NCI-H460 (cell line): ENCODE measurements at places on chromosomes 5 and 9. TPM values are rescaled to one million over a fixed set of nuclear protein-coding genes. Genes with fewer than 3 reads are reported as not detected.

SETD9 gene
- 8.9 and 9.9 TPM in 2 replicates for total RNA-seq

GRCh38 chr5:139690064-139690802 is 42.1 kb downstream of the CXXC5 start:
- DNase-seq, result peak; percentile 47

DNA sequence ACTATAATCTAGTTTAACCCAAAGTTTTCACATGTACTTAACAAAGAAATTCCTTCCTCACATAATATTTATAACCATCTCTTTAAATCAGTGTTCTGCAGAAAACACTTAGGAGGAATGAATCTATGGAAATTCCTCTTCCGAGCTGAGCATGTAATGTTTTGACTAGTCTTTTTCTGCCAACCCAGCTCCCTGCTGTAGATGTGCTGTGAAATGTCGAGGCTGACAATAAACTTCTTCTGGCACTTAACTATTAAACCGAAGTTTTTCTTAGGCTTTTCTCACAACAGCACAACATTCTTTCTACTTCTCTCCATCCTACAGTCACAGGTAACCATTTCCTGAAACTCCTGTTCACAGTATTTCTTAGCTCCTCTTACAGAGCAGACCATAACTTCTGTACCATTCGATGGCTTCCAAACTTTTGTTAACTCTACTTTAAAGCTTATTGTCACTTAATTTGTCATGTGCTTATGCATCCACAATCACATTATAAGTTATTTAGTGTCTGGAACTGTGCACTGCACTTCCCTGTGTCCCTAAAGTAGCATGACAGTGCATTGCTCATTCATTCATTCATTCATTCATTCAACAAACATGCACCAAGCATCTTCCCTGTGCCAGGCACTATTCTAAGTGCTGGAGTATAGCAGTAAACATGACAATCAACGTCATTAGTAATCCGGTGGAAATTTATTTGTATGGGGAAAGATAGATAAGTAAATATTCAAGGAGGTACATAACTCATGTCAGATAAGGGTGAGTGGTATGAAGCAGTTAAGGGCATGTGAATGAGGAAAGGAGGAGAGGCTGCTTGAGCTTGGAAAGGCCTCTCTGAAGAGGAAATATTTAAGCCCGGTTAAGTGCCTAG is 54.6 kb downstream of the TSSK1B start:
- peak; percentile 3 for DNase-seq

DNA sequence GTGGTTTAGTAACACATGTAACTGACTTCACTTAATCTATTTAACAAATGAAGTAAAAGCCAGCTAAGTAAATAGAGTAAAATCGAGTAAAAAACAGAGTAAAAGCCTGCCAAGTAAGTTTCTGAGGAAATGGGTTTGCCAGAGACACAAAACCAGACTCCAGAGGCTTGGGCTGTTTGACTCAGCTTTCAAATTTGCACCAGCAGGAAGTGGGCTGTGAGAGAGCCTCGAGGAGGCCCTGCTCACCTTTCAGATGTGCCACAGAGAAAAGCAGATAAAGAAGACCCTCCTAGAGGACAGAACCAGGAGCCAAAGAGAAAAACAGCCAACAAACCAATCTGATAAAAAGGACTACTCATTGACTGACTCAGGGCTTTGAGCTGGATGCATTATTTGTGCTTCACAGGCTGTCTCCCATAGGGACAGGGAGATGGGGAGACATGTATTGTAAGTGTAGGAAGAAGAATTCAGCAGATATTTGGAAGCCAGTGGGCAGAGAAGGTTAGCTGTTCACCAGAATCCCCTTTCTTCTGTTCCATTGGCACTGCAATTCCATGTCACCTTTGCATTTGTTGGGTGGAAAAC is 14.4 kb upstream of the AMACR start:
- no peak for DNase-seq

GRCh38 chr9:120153258-120153657 is 426.7 kb downstream of the CDK5RAP2 start:
- no peak for DNase-seq

- DNase-seq, result no peak
Measured at GRCh38 chr9:114233491-114234185, 78.3 kb downstream of the COL27A1 start.

DNA sequence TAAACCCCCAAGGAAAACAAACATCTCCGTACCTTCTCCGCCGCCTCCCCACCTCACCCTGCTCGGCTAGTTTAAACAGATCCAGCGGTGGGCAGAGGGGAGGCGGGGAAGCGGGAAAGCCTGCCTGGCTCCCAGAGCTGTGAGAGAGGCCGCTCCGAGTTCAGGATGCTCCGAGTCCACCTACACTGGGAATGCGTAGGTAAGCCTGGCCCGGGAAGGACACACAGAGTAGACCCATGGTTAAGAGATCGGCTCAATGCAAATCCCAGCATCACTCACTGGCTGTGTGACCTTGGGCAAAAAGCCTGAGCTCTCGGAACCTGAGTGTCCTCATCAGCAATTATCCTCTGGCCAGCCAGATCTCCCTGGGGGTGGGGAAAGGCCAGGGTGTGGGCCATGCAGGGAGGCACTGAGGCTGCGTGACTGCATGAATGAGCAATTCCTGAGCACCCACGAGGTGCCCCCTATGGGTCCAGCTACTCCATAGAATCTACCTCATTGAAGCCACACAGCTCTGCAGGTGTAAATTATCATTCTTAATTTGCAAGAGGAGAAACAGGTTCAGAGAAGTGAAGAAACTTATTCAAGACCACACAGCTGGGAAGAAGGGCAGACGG is 30.5 kb upstream of the LMX1B start:
- no peak for DNase-seq

DNA sequence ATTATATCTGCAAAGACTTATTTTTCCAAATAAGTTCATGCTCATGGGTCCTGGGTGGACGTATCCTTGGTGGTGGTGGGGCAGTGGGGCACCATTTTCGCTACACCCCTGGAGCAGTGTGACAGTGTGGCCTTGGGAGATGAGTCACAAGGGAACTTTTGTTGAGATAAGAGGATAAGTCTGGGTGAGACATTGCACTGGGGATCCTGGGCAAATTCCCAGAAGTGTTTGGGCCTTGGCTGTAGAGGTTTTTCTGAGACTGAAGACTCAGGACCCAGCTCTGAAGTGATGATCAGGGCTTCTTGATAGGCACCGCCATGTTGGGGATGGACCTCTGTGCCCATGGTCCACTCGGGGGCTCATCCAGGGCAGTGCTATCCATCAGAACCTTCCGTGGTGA is 149.4 kb downstream of the MACROH2A1 start:
- DNase-seq, result no peak

DNA sequence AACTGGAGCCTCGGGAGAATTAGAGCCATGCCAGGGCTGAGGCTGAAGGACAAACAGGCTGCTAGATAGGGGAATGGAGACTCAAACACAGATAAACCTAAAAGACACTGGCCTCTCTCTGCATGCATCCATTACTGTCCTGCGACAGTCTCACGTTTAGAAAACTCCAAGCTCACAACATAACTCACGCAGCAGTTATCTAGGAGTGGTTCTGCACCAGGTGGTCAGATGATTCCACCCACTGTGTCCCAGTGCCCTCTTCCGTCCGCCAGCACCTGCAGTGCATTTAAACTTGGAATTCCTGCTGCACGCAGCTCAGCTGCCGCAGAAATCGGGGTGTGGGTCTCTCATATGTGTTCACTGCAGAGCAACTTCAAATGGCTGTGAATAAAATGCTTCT is 272.6 kb upstream of the IRX2 start:
- no peak for DNase-seq

TSLP gene
- 1.4 and 3.3 TPM in 2 replicates for total RNA-seq

DNA sequence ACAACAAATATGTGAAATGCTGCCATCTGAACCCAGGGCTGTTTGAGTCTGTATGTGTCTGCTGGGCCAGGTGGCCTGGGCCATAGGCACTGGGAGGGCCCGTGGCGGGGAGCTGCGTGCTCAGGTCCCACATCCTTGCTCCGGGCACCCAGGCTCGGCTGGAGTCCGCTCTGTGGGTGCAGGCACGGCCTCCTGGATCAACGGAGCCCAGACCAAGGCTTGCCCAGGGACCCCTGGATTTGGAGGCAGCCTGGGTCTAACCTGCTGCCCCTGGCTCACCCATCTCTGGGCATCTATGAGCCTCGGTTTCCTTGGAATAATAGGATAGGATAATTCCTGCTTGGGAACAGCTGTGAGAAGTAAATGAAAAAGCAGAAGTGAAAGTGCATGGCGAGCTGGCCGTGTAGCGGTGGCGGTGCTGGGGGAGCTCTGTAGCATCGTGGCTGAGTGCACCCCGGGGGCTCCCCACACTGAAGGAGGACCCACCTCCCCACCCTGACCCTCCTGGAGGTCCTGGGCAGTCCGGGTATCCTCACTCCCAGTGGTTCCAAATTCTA is 1.2 kb downstream of the CDHR2 start:
- no peak for DNase-seq

SMIM33 gene
- total RNA-seq, result not detected in 2 replicates

DNA sequence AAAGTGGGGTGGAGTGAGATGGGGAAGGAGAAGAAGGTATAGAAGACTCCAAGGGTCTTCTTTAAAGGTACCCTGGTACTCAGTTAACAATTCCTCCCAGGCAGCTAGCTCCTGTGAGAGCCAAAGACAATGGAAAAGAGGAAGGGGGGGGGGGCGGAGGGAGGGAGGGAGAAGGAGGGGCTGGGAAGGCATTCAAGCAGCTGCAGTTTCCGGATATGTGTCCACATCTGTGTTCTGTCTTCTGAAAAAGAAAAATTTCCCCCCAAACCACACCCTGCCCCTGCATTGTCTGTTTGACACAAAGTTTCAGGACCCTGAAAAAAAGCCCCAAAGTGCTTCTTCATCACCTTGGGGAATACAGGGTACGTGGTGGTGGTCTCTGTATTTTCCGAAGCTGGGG is 11.1 kb downstream of the SPRY4 start:
- no peak for DNase-seq

GRCh38 chr9:106622164-106622487 is 240.8 kb upstream of the ZNF462 start:
- no peak for DNase-seq

DNA sequence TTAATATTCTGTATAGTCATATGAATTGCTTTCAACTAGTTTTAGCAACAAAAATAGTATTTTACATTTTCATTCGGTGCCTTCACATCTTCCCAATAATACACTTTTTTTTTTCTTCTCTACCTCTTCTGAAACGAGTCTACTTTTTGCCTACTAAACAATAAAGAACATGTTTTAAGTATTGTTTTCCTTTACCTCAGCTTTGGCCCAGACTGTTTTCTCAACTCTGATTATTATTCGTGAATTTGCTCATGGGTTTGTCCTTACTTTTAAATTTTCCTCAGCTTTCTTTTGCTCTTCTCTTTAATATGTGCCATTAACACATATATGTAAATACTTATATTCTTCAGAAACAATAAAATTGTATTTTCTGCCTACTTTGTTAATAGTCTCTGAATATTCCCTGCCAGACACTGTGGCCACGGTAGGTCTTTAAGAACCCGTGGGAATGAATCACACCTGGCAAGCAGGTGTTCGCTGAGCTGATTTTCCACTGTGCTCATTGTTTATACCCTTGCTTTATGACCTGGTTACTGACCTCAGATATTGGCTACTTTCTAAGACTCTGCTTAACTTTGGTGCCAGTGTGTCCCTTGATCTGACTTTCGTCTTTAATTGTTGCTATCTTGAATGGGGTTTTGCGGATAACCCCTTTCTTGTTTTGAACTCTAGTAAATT is 49.1 kb downstream of the FAM170A start:
- DNase-seq, result no peak

GRCh38 chr5:59485107-59485506 is 408.4 kb downstream of the PDE4D start:
- no peak for DNase-seq

DNA sequence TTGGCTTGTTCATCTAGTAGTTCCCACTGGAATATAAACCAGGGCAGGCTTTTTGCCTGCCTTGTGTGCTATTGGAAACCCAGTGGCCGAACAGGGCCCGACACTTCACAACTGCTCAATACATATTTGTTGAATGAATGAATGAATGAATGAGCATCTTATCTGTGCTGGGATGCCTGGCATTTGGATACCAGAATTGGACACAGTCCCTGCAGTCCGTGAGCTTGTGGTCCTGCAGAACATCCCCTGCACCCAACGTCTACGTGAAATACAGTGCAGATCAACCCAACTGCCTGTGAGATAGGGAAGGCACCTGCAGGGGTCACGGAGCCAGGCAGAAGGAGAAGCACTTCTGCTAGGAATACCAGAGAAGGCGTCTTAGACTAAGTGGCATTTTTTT is 30.0 kb upstream of the COL15A1 start:
- DNase-seq, result no peak

DNA sequence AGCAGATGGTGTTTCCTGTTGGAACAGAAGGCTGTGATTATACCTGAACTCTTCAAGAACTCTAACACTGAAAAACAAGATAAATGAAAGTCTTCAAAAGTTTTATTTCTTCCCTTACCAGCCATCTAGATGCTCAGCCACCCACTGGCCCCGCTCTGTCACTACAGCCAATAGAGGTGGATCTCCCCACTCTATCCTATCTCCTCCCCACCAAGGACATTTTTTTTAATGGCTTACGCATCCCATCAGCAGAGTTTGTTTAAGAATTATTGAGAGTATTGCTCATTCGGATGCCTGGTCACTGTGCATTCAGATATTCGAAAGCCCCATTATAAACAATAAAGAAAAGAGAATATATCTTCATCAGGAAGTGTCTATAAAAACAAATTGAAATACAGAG is 159.4 kb downstream of the RASEF start:
- DNase-seq, result no peak

MAML1 gene
- 13.0 and 13.1 TPM in 2 replicates for total RNA-seq

DNA sequence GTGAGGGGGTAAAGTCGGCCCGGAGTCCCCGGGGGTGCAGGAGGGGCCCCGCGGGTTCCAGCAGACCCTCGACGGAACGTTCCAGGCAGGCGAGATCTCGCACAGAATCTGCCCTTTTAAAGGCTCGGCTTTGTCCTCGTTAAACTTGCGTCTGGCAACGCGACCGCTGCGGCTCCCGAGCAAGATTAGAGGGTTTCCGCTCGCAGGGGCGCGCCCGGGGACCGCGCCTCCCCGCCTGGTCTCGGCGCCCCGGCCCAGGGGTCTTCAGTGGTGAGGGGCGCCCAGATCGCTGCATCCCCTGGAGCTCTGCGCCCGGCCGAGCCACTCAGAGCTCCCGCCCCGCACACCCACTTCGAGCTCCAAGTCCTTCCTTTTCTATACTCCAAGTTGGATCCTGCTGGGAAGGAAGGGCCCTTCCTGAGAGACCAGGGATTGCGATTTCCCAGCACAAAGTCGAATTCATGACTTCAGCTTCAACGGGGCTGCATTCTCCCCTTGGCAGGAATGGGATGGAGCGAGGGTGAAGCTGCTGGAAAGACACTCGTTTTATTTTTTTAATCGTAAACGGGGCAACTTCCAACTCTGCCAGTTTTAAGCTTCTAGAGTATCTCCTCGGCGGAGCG is 11.3 kb downstream of the PROP1 start:
- DNase-seq, result no peak

DNA sequence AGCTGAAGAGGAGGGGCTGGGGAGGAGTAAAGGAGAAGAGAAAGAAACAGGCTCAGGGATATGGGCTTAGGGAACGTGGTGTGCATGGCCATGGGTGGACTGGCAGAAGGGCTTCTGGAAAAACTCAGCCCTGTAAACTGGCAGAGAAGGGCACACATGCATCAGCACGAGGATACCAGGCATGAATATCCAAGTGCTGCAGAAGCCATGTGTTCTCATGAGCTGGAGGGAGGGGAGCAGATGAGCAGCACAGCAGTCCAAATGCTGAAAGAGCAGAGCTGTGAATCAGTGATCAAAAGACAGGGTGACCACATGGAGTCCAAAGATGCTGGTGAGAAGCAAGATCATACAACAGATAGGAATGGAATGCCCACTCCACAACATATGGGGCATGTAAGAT is 72.3 kb downstream of the SEMA5A start:
- DNase-seq, result no peak

QRFP gene
- total RNA-seq, result not detected in 2 replicates

SPINK14 gene
- not detected in 2 replicates for total RNA-seq

- DNase-seq, result no peak
Measured at GRCh38 chr9:89675058-89675742, 70.4 kb downstream of the GADD45G start.
